RWPE1 (cell line): ENCODE measurements at places on chromosomes 7 and 10.

DNA sequence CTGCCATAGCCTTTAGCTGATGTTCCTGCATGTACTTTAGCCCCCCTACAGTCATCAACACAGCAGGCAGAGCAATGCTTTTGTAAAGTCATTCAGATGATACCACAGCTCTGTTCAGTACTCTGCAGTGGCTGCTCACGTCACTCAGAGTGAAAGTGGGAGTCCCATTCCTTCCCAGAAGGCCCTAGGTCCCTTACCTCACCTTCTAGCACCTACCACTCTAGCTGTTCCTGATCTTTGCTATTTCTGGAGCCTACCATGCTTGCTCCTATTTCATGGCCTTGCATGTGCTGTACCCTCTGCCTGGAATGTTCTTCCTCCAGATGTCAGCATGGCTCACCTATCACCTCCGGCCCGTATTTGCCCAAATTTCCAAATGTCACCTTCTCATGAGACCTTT is 94.4 kb upstream of the PRR15 start:
- no peak for DNase-seq

DNA sequence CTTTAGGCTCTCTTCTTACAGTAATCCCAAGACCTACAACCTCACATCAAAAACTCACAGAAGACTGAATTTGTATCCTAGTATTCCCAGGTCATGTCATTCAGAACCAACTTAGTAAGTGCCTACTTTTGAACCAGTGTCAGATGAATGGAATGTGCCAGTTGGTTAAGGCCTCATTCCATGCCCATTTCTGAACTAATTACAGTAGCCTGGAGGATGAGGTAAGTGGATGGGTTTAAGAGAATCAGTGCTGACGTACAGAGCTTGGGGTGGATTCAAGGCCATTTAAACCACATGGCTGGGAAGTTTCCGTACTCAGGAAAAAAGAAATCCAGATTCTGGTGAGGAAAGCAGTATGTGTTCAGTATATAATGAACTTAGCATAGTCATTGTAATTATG is 21.9 kb upstream of the FOXP2 start:
- no peak for DNase-seq

GRCh38 chr7:108324053-108325038 is 131.9 kb downstream of the NRCAM start:
- no peak for DNase-seq

GRCh38 chr10:110073896-110074295 is 66.1 kb downstream of the ADD3 start:
- no peak for DNase-seq

- no peak for DNase-seq
These were observed 116.2 kb downstream of the WDR37 start for GRCh38 chr10:1172256-1172984.

GRCh38 chr7:139737221-139738100 is 40.3 kb downstream of the HIPK2 start:
- DNase-seq: no peak

DNA sequence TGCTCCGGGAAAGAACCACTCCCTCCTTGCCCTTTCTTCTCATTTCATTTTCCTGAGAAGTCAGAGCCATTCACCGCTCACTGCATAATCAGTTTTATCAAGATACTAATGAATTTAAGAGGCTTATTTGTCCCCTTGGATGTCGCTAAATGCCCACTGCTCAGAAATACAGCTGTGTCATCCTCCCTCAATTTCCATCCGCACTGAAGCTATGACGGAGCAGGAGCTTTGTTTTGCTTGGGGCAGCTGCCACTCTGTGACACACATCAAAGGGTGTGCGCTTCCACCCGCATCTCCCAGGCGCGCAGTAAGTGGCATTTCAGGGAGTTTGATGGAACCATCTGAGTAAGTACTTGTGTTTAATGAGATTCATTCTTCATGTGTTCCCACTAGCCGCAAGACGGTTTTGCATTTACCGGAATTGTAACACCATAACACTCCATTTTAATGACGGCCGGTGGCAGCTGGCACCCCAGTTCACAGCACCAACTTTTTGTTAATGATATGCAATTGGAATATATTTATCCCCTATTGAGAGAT is 103.8 kb upstream of the PARD3 start:
- no peak for DNase-seq

DNA sequence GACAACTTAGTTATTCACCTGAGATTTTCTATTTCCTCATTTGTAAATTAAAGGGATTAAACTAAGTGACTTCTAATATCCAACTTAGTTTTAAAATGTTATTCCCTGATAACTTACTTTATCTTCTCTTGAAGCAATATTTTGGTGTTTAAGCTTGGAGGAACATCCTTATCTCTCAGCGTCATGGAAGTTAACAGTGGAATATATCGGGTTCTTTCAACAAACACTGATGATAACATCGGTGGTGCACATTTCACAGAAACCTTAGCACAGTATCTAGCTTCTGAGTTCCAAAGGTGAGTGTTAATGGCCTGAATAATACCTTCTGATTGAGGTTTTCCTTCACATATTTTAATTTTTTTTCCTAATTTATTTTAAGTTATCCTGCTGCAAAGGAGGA is 14.1 kb downstream of the HSPA14 start:
- DNase-seq: no peak

DNA sequence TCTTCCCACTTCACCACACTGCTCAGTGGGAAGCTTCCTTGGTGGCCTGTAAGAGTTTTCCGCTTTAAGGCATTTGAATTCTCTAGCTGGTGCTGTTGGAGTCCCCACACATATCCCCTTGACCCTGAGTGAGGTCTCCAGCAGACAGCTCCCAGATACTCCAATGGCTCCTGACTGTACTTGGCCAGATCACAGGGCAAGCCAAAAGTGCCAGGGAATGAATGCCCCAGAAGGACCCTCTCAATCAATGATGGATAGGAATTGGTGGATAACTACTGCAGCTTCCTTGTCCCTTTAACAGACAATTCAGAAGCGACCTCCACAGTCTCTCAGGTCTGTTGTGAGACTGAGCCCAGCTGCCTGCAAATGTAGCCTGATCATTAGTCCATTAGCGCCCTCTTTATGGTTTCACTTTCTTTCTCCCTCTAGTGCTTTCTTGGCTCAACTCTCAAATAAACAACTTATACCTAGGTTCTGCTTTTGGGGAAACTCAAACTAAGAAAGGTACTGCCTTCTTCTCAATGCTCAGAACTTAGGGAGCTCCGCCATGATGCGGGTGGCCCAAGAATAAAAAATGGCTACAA is 283.0 kb downstream of the TCF7L2 start:
- no peak for DNase-seq

- no peak for DNase-seq
These were observed 156.9 kb upstream of the PCBD1 start for GRCh38 chr10:71045204-71045809.

DNA sequence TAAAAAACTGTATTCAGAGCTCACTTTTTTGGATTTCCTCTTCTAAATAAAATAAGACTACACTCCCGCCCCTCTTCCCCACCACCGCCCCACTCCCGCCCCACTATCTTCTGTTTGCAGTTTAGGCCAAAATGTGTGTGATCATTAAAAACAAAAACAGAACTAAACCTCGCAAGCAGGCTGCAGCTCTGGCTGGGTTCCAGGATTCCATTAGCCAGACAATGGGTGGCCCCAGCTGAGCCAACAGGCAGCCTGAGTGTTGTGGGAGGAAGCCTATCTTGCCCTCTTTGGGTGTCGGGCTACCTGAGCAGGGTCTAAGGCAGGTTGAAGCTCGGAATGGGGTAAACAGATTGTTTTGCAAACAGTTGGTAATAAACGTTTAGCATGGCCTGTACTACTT is 41.7 kb downstream of the ARL4A start:
- DNase-seq: peak; percentile 34

GRCh38 chr10:81514811-81515210 is 360.2 kb upstream of the NRG3 start:
- DNase-seq: no peak

- no peak for DNase-seq
These were observed 128.3 kb downstream of the SKAP2 start for GRCh38 chr7:26735976-26736600.

- no peak for DNase-seq
These were observed 114.5 kb downstream of the NKX6-2 start for GRCh38 chr10:132671228-132672154.

DNA sequence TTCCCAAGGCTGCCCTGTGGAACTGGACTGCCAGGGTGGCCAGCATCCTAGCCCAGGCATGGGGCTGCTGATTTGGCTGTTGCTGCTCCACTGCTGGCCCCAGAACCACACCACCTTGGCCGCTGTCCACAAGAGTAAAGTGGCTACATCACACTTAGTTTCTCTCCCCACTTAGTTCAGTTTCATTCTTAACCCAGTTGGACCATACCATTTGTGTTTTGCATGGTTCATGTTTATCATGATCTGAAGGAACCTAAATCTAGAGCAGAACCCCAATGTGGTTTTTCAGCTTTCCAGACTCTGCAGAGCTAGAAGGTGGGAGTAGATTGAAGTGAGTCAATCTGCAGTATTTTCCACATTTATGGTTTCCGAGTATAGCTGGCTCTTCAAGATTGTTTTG is 32.8 kb downstream of the SDK1 start:
- no peak for DNase-seq
